ENCODE measurements at places on chromosomes 16 and 17.

DNA sequence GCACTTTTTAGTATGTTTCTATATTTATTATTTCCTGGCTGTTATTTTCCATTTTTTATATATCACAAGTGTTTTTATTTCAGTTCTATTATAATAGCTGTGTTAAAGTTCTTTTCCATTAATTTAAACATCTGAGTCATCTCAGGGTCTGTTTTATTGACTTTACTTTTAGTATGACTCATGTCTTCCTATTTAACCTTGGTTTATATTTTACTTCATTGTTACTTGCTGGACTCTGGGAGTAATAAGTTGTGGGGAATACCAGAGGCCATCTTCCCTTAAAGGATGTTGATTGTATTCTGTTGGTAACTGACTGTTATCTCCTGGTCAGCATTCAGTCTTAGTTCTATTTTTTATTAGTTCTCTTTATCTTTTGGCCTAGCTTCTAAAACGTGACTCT, 1508.2 kb downstream of the CDH11 start:
- peak; percentile 7 for DNase-seq

GRCh38 chr16:53052519-53053501, at the start of gene CHD9NB:
CHD9NB (minus strand) TSS chr16:53052897; CDS start chr16:53044158, 8,739 bp downstream.
- DNase-seq: peak; percentile 88

- DNase-seq: no peak
Observed at GRCh38 chr17:51028176-51028863, 92.3 kb downstream of the SPAG9 start.

DNA sequence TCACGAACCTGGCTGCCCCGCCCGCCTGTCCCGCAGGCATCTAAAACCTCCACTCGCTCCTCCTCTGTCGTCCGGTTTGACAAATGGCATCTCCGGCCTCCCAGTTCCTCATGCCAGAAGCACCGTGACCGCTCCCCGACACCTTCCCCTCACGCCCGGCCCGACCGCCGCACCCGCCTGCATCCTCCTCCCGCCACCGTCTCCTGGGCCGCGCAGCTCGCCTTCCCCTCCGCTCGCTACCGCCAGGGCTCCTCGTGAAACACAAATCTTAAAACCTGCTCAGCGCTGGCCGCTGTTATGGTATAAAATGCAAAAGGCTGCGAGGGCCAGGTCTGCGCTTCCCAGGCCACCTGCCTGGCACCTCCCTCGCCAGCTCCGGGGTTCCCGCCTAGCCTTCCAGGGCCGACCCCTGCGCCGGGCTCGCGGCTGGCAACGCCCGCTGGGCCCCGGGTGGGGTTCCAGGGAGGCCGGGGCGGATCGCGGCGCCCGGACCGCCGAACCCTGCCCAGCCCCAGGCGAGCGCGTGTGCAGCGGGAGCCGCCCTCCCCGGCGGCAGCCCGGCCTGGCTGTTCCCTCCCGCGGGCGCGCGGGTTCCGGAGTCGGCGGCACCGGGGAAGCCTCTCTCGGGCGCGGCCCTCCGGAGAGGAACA, 488 bp downstream of the SPSB3 start:
- DNase-seq: peak; percentile 53

DNA sequence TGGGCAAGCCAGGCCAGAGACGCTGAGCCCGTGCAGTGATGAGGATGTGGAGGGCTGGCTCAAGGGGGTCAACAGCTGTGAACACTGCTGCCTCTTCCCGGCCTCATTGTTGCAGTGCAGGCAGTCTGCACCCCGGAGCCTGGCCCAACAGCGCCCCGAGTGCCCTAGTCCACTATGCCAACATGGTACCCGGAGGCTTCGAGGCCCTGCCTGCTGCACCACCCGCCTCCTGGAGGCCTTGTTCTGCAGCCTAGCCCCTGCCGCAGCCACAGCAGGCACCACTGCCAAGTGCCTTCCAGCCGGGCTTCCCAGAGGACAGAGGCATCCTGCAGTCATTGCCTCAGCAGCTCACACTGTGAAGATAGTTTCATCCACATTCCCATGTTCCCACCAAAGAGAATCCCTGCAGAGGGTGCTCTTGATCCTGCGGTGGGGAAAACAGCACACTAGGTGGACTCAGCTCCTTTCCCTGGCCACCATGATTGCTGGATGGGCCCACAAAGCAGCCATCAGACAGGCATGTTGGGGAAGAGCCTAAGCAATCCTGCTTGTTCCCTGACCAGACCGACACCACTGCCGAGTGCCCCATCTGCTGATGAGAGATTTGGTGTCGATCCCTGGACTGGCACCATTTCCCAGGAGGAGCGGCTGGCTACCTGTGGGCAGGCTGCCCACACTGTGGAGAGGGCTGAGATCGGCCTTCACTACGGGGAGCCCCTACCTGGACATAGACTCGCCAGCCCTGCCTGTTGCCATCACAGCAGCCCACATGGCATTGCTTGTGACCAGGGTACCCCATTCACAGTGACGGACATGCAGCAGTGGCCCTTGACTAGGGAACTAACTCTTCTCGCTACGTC, 44.9 kb downstream of the USP22 start:
- no peak for DNase-seq
